ACHN (cell line): ENCODE measurements at places on chromosomes 11 and 22.

DNA sequence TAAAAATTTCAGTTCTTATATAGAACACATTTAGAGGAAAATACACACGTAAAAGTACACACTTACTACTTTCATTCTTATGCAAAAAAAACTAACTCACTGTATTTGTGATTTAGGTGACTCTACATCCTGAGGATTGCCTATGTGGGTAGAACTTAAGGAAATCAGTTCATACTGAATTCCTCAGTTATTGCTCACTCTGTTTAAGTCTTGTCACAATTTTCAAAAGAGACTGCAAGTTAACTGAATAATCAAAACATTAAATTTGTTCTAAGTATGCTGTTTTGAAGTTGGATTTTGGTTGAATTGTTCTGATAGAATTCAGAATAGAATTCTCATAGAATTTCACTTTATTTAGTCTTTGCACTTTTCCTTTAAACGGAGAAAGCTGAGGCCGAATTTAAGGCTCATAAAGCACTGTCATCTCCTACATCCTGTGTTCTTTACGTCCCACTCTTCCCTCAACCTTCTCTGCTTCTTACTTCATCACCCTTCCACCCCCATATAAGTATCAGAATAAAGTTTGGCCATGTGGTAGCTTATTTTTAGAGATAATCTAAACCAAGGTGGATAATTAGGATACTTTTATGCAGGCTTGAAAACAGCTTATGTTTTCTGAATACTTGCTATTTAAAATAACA lies 59.8 kb downstream of the APOL5 start:
- peak; percentile 26 for DNase-seq

- DNase-seq = no peak
Measured at GRCh38 chr11:45413156-45413858, 127.2 kb upstream of the SYT13 start.

DNA sequence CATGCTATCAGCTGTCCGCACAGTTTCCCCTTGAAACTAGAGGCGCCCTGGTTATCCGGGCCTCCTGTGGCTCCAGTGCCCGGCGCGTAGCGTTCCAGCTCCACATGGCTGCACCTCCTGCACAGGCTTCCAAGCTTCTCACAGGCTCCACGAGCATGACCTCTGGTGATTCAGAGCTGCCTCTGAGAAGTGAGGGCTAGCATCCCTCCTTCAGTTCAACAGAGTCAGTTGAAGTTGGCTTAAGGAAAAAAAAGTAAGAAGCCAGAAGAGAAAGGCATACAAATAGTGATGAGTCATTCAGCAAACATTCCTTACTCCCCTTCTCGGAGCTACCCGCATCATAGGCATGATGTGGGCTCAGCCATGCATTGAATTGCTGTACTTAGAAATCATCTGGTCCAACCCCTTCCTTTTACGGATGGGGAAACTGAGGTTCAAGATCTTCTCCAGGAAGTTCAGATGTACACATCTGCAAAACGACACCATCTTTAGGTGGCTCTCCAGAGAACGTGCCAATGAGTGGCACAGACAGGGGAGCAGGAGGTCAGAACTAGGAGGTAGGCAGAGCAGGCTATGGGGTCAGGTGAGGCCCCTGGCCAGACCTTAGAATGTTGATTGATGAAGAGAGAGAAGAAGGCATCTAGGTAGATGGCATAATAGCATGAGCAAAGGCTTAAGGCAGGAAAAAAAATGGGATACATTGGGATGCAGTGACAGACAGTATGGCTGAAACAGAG lies 216.3 kb upstream of the TBCEL start:
- peak; percentile 98 for DNase-seq

DNA sequence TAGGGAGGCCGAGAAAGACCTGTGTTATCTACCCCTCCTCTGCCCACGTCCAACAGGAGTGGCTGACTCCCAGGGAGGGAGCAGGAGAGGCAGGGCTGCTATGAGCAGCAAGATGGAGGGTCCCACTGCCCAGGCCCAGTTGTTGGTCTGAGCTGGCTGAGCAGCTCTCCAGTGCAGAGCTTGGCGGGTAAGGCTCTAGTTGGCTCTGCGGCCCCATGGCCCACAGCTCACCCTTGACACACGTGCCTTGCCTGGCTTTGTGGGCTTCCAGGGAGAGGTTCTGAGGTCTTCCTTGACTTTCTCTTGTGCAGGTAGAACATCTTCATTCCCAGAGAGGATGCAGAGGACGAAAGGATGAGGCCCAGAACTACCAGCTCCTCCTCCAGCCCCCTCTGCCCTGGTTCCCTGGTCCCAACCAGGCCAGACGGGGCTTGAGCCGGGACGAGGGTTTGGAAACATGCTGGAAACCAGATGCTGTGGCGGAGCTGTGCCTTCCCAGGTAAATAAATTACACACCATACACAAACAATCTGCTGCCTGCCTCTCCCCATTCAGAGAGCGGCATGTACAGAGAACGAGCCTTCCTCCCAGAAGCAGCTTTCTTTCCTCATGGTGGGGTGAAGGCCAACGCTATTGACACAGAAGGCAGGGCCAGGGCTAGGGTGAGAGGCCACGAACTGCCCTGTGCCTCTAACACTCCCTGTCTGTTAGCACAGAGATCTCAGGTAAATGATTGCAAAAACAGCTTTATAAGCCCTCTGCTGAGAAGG lies 48.1 kb downstream of the DSCAML1 start:
- DNase-seq = no peak

GRCh38 chr22:29701155-29701999 lies 18.4 kb upstream of the CABP7 start:
- peak; percentile 70 for DNase-seq

- DNase-seq = no peak
Measured at GRCh38 chr11:693415-693831, 1.6 kb downstream of the DEAF1 start.

DNA sequence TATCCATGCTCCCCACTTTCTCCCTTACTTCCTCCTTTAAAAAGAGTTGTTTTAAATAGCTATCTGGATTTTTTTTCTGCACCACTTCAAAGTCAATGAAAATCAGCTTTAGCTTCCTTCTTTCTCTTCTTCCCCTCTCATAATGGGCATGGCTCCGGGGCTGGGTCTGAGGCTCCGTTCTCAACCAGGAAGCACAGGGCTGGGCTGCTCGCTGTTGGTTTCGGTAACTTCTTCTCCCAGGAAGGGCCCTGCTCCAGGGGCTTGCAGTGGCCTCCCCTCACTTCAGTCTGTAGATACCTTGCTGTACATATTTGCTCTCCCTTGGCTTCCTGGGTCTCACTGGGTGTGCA lies 23.8 kb downstream of the MICAL2 start:
- no peak for DNase-seq

- DNase-seq = no peak
Measured at GRCh38 chr11:124751391-124751740, 689 bp downstream of the VSIG2 start.

- no peak for DNase-seq
Measured at GRCh38 chr11:120532832-120533196, 21.3 kb downstream of the GRIK4 start.

DNA sequence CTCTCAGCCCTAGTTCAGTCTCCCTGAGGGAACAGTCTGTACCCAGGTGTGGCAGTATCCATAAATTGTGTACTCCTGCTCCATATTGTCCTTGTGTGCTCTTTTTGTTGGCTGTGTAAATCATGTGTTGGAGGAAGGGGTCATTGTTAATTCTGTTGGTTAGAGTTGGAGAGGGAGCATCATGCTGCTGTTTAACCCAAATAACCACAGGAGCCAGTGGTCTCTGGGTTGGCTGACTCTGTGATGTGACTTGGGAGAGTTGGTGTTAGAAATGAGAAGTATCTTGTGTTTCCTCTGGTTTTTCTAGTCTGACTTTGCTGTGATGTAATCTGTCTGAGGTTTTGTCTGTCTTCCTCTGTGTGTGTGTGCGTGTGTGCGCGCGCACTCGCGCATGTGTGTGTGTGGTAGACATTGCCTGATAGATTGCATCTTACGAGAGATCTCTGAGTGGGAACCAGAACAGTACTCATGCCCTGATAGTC lies 30.5 kb downstream of the CTNND1 start:
- no peak for DNase-seq

- DNase-seq = peak; percentile 76
Measured at GRCh38 chr11:60305906-60306619, 21.0 kb upstream of the MS4A6E start.
